ENCODE measurements at places on chromosomes 6 and 20. TPM values are rescaled to one million over a fixed set of nuclear protein-coding genes. Genes with fewer than 3 reads are reported as not detected.
A peak's percentile ranks its signal among the peaks of the same experiment; 100 is the strongest.

DNA sequence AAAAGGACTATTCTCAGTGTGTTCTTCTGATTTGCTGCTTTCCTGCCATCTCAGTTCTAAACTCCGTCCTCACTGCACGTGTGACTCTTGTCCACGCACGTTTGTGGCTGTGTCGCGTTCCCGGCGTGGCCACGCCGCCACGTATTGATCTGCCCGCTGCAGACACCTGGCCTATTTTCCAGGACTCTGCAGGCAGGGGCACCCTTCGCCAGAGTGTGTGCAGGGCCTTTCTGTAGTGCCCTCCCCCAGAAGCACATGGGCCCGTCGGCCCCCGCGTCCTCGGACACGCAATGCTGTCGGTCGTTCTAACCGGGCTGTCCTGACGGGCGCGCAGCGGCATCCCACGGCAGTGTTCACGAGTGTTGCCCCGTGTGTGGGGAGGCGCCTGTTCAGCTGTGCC lies 87.6 kb downstream of the YTHDF1 start:
- no peak for DNase-seq

GRCh38 chr20:52943185-52943841 lies 28.8 kb upstream of the TSHZ2 start:
- DNase-seq: no peak

LINC00237 gene
- not detected for total RNA-seq

GRCh38 chr6:79684876-79685275 lies 53.7 kb downstream of the SH3BGRL2 start:
- DNase-seq: no peak

GRCh38 chr6:42224222-42225028 lies 6.8 kb upstream of the MRPS10 start:
- DNase-seq: no peak

- no peak for DNase-seq
Observed at GRCh38 chr6:73747289-73747688, 51.3 kb downstream of the CD109 start.

PROKR2 gene
- total RNA-seq: not detected

ADGRF5 gene
- not detected for total RNA-seq

DNA sequence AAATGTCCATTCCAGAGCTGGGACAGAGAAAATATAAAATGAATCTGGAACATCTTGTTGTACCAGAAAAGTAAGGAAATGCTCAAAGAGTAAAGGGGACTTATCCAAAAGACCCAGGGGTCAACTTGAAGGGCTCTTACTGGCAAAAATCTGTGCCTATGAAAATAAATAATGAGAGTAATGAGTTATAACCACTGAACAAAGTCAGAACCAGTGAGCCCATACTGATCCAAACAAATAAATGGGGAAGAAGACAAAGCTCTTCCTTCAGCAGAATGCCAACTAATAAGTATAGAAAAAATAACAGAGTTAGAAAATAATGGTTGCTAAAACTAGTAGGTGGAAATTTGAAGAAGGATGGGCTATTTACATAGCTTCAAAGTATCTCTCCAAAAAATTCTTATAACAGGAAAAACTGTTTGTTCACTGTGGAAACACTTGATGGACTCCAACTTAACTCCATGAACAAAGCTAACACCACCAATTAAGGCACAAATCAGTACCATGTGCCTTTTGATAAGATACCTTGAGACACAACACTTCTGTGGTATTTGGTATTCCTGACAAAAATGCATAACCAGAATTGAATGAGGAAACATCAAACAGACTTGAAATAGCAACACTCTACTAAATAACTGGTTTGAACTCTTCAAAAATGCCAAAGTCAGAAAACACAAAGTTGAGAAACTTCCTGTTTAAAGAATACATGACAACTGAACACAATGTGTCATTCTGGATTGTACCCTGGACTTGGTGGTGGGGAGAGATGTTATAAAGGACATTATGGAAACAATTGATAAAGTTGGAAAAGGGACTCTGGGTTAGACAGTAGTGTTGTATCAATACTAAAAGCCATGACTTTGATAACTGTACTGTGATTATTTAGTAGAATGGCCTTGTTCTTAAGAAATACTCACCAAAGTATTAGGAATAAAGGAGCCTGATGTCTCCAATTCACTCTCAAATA lies 197.5 kb downstream of the ISM1 start:
- DNase-seq: no peak

DNA sequence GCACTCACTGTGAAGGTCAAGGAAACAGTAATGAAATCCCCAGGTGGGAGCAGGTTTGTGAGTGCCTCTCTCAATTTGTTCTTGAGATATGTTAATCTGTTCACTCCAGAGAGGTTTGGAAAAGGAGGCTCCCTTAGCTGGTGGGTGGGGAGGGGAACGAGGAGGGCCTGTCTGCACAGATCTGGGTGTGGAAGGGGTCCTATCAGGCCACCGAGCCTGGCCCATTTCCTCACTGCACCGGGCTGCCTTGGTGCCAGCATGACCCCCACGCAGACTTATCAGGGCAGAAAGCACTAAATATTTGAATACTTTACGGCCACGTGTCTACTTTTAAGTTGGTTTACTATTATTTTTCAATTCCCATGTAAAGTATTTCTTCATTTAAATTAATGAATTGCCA lies 8.3 kb downstream of the AGPAT4 start:
- no peak for DNase-seq

- DNase-seq: no peak
Observed at GRCh38 chr6:108689272-108690161, 128.8 kb downstream of the FOXO3 start.

GRCh38 chr20:42370075-42370474 lies 751.9 kb upstream of the CHD6 start:
- no peak for DNase-seq

- no peak for DNase-seq
Observed at GRCh38 chr6:154594496-154595198, 84.2 kb upstream of the CNKSR3 start.

DNA sequence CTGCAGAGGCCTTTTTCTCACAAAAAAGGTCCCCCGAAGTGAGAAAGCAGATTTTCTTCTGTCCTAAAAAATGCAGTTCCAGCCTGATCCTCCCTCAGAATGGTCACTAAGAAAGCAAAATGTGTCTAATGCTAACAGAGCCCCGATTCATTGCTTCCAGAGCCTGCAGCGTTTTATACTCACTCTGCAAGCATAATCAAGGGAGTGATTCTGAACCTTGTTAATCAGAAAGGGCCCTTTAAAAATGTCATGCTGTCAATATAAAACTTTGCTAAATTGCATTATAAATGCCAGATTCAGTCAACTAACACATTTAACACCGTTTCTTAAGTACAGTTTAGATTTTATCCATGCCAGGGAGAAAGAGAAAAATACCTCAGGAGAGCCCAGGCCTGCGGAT lies 202.8 kb downstream of the CD83 start:
- DNase-seq: no peak

DNA sequence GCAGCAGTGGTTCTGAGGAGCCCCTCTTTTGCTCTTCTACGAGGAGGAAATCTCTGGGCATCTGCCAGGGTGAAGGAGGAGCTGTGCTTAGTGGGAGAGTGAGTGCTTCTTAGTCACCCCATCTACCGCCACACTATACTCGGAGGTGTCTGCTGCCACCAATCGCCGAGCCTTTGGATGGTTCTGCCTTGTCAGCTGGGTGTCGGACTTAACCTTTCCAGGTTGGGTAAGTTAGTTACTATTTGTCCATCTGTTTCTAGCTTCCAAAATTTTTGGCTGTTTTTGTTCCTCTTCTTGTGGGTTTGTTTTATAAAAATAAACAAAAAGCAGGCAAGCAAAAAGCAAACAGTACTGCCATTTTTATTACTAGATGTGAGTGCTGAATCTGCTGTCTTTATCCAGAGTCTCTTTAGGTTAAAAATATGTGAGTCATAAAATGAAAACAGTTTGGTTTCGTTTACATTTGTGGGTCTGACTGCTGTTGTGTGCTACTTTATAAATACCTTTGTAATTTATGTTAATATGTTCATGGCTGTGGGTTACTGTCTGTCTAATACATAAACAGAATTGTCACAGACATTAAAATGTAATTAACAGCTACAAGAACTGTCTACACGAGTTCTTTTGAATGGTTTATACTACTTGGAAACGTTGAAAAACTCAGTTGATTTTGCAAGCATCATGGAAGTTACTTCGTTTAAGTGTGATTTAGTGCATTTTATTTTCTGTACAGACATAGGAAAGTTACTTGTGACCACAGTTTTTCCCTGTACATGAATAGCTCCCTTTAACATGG lies 89.2 kb downstream of the ARID1B start:
- no peak for DNase-seq

RHAG gene
- not detected for total RNA-seq

DNA sequence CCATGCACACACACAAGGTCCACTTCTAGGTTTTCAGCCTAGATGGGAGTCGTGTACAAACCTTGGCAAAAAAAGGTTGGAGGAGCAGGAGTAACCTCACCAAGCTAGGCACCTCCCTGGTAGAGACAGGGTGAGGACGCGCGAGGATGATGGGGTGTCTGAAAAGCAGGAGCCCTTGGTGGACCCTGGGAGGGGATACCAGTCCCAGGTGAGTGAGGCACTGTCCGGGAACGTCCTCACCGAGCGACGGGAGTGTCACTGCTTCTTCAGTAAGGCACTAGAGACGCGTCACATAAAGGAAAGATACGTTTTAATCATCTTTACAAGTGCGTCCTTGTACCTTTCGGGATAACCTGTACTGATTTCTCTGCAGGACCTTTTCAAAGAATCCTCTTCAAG lies 29.4 kb upstream of the ZBP1 start:
- no peak for DNase-seq

NKAIN2 gene
- not detected for total RNA-seq

THBD gene
- not detected for total RNA-seq

RAMACL gene
- total RNA-seq: 0.32 TPM

- no peak for DNase-seq
Observed at GRCh38 chr6:139490482-139490881, 116.0 kb upstream of the CITED2 start.

DNA sequence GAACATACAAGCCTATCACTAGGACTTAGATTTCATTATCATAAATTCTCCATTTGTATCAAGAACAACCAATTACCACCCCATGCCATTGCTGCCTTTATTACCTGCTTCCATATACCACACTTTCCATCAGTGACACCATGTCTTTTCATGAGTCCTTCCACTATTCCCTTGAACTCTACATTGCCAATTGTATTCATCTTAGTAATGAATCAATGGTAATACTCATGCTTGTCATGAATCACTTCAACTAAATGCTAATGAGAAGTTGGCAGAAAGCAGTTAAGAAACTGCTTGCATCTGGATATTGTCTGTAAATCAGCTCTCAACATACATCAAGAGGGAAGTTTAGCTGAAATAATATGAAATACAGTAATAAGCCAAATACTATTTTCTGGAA lies 61.2 kb upstream of the RNF217 start:
- no peak for DNase-seq

DNA sequence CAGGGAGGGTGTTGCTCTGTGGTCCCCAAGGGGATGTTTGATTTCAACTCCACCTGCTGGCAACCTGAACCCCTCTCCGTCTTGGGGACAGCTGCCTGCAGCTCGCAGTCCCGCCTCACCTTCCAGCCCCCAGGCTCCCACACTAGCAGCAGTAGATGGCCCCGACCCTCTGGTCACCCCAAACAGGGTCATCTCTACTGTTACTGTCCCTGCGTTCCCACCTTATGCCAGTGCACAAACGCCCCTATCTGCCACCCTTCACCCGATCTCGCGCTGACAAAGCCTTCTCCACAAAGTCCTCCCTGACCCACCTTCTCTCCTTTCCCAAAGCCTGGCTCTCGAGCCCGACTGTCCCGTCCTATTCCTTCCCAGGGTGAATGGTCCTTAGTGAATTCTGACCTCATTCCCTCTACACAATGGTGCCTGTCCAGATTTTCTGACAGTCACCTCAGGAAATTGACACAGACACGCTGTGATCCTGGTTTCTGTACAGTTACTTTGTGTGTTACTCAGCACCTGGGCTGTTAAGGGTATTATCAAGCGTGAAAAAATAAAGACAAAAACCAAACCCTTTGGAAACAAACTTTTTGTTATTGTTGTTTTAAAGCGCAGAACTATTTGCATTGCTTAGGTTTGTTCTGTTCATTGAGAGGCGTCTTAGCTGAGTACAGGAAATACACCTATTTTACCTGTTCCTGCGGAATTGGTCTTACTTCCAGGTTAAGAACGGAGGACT lies 728 bp downstream of the FUT9 start:
- no peak for DNase-seq

- DNase-seq: no peak
Observed at GRCh38 chr6:44858998-44859397, 469.1 kb upstream of the RUNX2 start.

DNA sequence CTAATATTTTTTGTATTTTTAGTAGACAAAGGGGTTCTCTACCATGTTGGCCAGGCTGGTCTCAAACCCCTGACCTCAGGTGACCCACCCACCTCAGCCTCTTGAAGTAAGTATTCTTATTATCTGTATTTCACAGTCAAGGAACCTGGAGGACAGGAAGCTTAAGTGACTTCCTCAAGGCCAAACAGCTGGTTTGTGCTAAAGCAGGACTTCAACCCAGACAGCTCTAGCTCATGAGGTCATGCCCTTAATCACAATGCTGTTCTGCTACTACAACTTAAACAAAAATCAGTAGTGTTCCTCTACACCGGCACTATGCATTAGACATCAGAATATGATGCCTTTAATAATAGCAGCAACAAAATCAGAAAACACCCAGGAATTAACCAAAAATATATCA lies 168.9 kb downstream of the ADGB start:
- no peak for DNase-seq

DNA sequence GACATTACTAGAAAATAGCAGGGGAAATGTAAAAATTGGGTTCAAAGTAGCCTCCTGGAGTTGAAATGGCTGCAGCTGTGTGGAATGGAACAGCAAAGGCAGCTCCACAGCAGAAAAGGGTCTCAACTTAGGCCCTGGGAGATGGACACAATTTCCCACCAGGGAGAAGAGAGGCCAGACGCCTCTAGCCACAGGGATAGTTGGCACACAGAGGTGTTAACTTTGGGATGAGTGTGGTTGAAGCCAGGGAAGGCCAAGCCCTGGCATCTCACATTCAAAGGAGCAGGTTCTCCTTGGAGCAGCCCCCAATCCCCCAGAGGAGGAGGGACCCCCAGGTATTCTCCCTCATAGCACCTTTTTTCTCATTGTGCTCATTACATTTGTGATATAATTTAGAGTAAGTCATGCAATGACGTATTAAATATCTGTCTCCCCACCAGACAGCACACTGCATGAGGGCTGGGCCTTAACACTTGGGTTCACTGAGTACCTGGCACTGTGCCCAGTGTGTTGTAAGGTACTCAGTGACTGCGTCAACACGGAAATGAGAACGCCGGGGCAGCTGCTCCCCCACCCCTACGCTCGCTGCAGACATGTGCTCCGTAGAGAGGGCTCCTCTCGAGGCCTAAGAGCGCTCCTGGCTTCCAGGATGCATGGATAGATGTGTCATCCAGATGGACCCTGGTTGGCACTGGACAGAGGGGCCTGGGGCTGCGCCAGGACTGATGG lies 76.0 kb upstream of the CD93 start:
- DNase-seq: no peak

- DNase-seq: no peak
Observed at GRCh38 chr6:71399279-71399678, 110.7 kb downstream of the OGFRL1 start.

- peak; percentile 57 for DNase-seq
Observed at GRCh38 chr6:32047855-32048766, 9.9 kb downstream of the CYP21A2 start.

SCRT2 gene
- total RNA-seq: not detected
